ENCODE measurements at places on chromosomes 11 and 22.

DNA sequence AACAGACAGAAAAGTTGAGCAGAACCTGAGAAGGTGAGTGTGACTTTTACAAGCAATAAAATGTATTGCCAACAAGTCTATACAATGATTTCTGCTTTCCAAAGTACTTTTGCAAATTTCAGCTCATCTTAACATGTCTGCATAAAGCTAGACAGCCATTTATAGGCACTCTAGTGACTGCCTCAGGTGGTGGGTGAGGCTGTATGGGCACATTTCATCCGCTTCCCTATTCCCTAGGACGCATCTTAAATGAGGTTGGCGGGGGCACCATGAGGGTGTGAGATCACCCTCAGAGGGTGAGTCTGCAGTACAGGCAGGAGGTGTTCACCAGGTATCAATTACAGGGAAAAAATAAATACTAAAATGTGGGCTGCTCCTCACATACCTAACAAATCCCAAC, 110.1 kb downstream of the ETS1 start:
- DNase-seq, result no peak

- no peak for DNase-seq
Measured at GRCh38 chr11:78131956-78132355, 7.5 kb downstream of the ALG8 start.

DNA sequence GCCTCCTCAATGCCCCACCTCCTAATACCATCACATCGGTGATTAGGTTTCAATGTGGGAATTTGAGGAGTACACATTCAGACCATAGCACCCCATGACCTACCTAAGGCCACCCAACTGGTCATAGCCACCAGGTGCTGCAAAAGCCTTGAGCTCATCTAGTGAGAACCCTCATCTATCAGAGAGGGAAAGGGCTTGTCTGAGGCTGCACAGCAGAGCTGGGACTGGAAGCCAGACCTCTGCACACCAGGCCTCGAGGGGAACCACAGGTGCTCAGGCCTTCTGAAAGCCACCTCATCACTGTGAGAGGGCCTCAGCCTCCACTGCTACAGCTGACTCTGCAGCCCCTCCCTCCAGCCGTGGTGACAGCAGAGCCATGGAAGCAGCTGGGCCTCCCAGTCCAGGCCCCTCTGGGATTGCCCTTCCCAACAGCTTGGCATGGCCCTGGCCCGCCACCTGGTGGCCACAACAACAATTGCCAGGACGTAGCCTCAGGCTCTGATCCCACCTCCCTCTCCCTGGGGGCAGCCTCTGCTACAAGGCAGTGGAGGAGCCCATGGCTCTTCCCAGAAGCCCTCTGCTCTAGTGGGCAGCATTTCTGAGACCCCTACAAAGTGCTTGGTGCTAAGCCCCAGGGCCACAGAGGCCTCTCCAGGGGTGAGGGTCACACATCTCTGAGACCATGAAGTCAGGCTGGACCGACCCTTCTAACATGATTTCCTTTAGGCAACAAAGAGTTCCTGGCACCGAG, 41.0 kb upstream of the PRDM11 start:
- DNase-seq, result peak; percentile 80

DNA sequence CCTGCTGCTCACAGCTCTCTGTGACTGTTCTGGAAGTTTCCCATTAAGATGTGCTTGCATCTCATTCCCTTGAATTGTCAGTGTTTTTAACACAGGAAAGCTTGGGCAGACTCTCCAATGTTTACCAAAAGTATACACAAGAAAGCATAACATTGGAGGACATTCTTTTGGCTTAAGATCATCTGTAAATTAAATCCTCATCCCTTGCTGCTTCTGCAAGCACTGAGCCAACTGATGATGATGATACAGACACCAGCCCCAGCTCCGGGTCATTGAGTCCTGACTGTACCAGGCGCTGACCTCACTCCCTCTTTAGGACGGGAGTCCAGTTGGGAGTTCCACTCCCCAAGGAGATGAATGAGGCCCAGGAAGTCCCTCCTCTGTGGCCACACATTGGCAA, 23.8 kb downstream of the CD82 start:
- DNase-seq, result no peak

- DNase-seq, result no peak
Measured at GRCh38 chr22:39503630-39504029, 1.5 kb downstream of the MIEF1 start.

GRCh38 chr11:101009690-101010055, 119.9 kb downstream of the PGR start:
- DNase-seq, result no peak

GRCh38 chr11:44578279-44578678, 12.8 kb downstream of the CD82 start:
- DNase-seq, result no peak

- no peak for DNase-seq
Measured at GRCh38 chr11:102614485-102614884, 10.6 kb downstream of the MMP20 start.

DNA sequence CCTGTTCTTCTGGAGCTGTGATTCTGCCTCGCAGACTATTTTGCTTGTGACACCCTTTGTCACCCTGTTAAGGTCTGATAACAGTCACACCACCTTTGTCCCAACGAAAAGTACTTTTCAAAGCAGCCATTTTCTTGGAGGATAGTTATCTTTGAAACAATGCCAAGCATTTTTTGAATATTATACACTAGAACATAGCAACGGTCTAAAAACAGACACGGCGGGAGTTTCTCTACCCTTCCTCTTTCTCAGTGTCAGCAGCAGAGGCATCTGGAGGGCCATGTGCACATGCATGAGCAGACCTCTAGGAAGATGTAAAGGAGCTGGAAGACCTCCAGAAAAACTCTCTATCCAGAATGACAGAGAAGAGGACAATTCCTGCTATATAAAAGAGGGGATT, 86.5 kb downstream of the TRPC6 start:
- no peak for DNase-seq

All from suppressor macrophage treated with lipopolysaccharide for 4 hours (primary cell).